Kasumi-1 (cell line): ENCODE measurements at places on chromosomes 2 and 18.
A peak's percentile ranks its signal among the peaks of the same experiment; 100 is the strongest.

DNA sequence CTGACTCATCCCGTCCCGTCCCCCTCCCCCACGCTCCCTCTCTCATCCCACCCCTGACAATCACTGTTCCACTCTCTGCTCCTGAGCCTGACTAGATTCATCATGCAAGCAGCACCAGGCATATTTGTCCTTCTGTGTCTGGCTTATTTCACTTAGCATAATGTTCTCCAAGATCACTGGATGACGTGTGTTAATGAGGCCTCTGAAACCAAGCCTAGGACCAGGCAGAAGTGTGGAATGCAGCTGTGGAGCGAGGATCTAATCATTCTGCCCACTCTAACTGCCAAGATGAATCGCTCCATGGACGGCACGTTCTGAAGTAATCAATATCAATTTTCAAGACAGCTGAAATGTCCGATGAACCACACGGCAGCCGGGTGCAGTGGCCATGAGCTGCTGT, 122.4 kb upstream of the ZNF236 start:
- DNase-seq: no peak

DNA sequence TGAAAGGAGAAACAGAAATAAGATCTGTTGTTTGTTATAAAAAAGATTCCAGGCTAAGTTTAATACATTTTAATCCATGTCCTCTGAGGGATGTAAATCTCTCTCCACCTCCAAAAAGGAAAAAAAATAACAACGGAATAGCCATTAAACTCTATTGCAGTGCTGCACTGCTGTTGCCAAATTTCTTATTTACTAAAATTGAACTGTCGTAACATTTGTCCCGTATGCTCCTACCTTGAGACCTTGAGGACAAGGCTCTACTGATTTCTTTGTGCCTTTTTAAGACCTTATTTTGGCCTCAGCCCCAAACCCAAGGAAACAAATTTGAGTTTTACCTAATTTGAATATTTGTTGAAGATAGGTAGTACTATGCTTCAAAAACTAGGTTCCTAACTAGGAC, 56.4 kb downstream of the FRZB start:
- no peak for DNase-seq

- no peak for DNase-seq
These were observed 68.6 kb downstream of the ZC3H6 start for GRCh38 chr2:112343827-112344585.

GRCh38 chr18:79869591-79870300, 72.0 kb downstream of the KCNG2 start:
- no peak for DNase-seq

- DNase-seq: peak; percentile 21
These were observed 94.3 kb upstream of the ZNF516 start for GRCh38 chr18:76589316-76589715.

- no peak for DNase-seq
These were observed 36.2 kb upstream of the CCBE1 start for GRCh38 chr18:59733421-59733820.

DNA sequence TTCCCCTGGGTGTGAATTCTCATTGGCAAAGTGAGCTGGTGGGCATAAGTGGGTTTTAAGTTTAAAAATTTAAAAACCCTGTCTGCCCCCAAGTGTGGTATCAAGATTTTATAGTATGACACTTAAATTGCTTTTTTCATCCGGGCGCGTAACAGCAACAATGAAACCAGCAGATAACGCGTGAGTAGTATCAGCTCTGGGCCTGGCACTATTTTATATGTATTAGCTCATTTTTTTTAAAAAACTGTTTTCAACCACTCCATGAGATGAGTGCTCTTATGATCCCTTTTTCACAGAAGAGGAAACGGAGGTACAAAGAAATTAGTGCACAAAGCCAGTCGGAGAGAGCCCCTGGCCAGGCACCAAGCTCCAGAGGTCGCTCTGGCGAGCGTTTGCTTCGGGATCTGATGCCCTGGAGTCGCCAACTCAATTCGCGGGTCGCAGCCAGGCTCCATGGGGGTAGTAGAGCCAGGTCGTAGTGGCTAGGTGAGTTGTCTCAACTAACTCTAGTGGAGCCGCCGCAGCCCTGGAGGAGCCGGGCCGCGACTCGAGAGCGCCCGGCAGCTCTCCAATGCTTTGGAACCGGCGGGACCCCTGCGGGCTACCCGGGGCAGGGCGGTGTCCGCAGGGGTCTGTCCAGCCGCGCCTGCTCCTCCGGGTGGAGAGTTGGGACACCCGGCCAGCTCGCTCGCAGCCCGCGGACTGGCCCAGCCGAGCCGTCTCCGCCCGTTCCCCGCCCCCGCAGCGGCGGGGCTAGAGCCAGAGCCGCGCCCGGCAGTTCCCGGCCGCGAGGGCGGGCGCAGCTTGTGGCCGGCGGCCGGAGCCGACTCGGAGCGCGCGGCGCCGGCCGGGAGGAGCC, at the start of gene IL1R1:
TSS of gene IL1R1 (plus strand) at position 777 of the 859 bp plus-strand sequence. CDS start 14,979 bp downstream, outside the sequence.
- DNase-seq: no peak

DNA sequence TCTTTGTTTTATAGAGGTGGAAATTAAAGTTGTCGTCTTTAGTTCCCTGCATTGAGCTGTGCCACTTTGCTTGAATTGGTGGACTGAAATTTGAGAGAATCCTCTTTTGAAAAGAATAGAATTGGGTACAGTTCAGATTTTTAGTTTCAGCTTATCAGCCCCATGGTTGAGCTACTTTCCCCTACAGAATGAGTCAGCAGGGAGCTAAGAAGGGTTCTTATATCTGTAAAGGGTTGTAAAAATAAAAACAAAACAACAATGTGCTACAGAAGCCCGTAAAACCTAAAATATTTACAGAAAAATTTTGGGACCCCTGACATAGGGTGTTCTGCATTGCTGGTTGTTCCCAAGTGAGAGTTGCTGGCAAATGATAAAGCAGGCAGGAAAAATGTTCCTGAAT, 12.6 kb downstream of the SLC20A1 start:
- DNase-seq: no peak

GRCh38 chr18:79938196-79938595, 13.3 kb downstream of the SLC66A2 start:
- no peak for DNase-seq

GRCh38 chr2:28716265-28716865, 35.3 kb upstream of the PPP1CB start:
- peak; percentile 68 for DNase-seq

DNA sequence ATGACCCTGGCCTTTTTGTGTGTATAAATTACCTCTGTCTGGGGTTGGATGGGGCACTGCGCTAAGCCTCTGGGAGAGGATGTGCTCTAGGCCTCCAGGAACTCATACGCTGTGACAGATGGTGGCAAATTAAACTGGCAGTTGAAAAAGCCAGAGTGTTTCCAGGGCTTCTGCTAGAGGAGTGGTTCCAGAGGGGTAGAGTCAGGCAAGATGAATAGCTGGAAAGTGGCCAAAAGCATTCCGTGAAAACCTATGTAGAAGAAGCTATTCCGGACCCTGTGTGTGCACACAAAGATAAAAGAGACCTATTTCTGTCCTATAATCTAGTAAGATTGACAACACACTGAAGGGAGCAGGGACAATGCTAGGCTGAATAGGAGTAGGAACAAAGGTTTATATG, 84.8 kb downstream of the ACTR3 start:
- peak; percentile 9 for DNase-seq

- DNase-seq: no peak
These were observed 843.2 kb downstream of the LRRTM4 start for GRCh38 chr2:76679025-76679396.

GRCh38 chr2:111638274-111638877, 245.6 kb downstream of the ANAPC1 start:
- DNase-seq: no peak

DNA sequence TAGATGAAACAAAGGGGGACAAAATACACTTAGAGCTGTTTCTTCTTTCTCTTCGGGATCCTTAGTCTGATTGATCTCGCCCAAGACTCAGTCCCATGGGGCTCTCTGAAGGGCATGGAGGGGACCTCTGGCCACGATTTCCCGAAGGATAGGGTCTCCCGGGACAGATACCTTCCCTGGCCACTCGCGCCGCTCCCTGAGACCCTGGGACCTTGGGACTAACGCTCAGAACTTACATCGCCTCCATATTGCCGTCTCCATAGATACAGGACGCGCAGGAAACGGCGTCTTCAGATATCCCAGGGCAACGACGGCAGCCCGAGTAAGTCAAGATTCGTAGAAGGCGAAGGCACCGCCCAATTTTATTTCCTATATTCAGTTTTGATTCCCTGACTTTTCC, at the start of gene CFAP65:
TSS of gene CFAP65 (minus strand) at position 265 of the 400 bp plus-strand sequence. CDS start 2,468 bp downstream, outside the sequence.
- DNase-seq: no peak

- DNase-seq: no peak
These were observed 18.5 kb downstream of the REL start for GRCh38 chr2:60899892-60900249.

DNA sequence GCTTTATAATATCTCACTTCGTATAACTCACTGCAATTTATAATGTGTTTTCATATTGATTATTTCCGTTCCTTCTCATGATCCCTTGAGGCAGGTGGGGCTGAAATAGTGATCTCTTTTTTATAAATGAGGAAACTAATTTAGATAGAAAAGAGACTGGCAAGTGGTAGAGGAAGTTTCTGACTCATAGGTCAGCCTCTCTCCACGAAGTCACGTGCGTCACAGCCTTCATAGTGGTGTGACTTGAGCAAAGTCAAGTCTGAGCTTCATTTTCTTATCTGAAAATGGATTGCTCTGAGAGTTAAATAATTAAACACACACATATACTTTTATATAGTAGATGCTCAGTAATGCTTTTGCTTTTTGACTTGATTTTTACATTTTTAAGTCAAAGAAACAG, 19.9 kb downstream of the ABCG5 start:
- DNase-seq: peak; percentile 68

- peak; percentile 25 for DNase-seq
These were observed 50.2 kb upstream of the DTNA start for GRCh38 chr18:34659579-34660517.

DNA sequence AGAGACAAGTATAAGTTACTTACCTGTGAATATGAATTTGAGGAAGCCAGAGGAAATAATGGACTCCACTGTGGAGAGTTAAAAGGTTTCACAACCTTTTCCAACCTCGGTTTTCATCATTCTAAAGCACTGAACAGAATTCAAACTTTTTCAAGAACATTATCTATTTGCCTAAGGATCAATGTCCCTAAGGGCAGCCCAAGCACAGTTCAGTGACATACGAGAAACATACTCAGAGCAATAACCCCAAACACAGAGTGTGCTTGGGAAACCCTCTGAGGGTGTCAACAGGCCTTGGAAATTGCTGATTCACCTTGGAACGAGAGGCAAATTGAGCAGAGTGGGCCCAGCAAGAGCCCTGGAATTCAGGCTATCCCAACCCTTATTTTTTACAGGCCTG, at the start of gene ABCB11:
TSS of gene ABCB11 (minus strand) at position 123 of the 400 bp plus-strand sequence. CDS start 13,199 bp downstream, outside the sequence.
- no peak for DNase-seq

GRCh38 chr18:49481317-49481716, 5.7 kb downstream of the C18orf32 start:
- DNase-seq: no peak

- DNase-seq: peak; percentile 85
These were observed 38.3 kb downstream of the GCG start for GRCh38 chr2:162113776-162114168.

DNA sequence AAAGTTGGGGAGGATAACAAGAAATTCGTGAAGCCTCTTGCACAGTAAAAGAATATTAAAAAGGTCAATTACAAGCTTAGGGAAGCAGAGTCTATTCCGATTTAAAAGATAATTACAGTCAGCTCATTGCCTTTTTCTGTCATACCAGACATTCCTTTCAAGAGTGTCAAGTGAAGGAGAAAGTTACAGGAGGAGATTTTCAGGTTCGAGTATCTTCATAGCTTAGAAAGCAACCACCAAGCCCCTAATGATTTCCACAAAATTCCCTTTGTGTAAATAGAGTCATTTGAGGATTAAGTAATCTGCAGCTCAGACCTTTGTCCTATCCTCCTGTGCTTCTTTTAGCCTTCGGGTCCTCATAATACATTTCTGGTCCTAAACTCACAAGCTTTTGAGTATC, 414.9 kb downstream of the CDH2 start:
- DNase-seq: no peak

DNA sequence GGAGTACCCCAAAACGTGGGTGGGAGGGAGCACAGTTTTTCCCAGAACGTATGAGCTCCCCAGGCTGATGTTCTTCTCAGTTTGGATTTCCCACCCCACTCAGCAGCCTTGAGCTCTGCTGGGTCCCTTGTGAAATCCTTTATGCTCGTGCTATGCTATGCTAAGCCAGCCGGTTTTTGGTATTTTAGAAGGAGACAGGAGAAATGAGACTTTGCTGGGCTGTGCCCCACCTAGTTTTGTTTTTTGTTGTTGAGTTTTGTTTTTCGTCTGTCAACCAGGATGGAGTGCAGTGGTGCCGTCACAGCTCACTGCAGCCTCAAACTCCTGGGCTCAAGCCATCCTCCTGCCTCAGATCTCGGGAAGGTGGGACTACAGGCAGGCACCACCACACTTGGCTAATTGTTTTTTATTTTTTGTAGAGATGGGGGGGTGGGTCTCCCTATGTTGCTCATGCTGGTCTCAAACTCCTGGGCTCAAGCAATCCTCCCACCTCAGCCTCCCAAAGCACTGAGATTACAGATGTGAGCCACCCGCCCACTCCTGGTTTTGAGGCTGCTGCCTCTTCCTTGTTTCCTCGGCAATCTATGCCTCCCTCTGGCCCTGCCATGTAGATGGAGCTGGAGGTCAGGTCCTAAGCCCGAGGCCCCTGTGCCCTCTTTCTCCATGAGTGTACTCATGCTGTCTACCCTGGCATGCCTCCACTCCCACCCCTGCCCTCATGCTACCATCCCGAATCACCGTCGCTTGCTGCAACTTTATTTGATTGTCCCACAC, 17.5 kb upstream of the MGAT4A start:
- no peak for DNase-seq

- DNase-seq: no peak
These were observed 151.6 kb upstream of the HDAC4 start for GRCh38 chr2:239552213-239552926.

GRCh38 chr2:160061533-160061932, 882 bp downstream of the PLA2R1 start:
- DNase-seq: no peak

- DNase-seq: no peak
These were observed 67.1 kb downstream of the DIS3L2 start for GRCh38 chr2:232028631-232029030.

DNA sequence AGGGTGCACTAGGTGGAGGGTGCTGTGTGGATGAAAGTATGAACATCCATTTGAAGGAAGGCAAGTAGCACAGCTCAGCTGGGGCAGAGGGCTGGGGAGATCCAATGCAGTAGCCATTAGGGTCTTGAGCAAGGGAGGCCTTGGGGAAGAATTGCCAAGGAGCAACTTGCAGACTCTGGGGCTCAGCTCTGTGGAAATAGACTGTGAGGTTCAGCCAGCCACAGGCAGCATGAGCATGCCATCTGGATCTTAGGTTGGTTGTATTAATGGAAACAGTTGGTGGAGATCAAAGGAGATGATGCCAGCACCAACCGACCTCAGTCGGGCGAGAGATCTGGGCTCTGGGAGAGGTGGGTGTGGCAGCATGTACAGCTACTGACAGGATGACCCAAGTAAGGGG, 5.6 kb downstream of the ZAP70 start:
- DNase-seq: peak; percentile 53
